Activated T-helper 9 cell treated with anti-CD3 and anti-CD28 coated beads, Interleukin-2, amount 50 U/mL, for 16 hours (primary cell): ENCODE measurements at places on chromosomes 5 and 9.

GRCh38 chr9:133104718-133105460, 16.2 kb downstream of the RALGDS start:
- DNase-seq, result no peak

DNA sequence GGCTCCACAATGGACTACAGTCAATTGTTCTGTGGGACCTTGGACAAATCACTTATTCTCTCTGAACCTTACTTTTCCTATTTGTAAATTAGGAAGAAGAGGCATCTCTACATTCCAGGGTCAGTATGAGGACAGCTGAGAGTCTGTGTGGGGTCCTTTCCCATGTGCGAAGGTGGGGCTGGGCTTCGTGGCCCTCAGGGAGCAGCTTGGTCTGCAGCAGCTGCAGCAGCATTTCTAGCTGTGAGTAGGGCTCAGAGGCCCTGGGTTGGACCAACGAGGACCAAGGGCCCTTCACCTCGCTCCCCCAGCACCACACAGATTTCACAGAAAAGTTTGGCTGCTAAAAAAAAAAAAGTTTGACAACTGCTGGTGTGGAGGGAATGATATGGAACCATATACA, 9.4 kb upstream of the DDX41 start:
- DNase-seq, result no peak

GRCh38 chr5:155696362-155696761, 630.6 kb upstream of the SGCD start:
- DNase-seq, result no peak

GRCh38 chr5:97839341-97840086, 656.5 kb upstream of the RIOK2 start:
- DNase-seq, result no peak

GRCh38 chr5:35338157-35338453, 107.8 kb upstream of the PRLR start:
- DNase-seq, result no peak

DNA sequence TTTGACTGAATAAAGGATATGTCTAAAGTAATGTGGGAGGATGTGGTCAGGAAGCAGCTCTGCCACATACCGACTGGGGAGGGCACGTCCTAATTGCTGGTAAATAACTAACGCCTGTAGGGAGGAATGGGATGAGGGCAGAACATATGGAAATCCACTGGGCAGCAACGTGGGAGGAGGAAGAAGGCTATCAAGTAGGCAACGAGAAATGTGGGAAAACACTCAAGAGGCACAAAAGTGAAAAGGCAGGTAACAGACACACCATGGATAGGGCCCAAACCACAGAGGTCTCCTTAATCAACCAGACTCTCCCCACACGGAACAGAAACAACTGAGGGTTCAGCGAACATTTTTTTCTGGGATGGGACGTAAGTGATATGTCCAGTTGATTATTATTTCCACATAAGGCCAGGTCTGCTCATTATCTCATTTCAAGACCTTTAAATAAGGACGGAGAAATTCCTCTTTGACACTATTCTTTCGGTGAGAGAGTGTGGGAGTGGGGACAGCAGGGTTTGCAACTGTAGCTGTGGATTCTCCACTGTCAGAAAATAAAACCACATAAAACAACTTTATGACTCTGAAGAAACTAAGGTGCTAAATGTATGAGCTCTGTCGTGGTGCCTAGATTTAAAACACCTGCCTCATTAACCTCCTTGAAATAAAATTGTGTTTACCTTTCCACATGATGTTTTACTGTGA, 17.0 kb downstream of the IARS1 start:
- DNase-seq, result no peak

DNA sequence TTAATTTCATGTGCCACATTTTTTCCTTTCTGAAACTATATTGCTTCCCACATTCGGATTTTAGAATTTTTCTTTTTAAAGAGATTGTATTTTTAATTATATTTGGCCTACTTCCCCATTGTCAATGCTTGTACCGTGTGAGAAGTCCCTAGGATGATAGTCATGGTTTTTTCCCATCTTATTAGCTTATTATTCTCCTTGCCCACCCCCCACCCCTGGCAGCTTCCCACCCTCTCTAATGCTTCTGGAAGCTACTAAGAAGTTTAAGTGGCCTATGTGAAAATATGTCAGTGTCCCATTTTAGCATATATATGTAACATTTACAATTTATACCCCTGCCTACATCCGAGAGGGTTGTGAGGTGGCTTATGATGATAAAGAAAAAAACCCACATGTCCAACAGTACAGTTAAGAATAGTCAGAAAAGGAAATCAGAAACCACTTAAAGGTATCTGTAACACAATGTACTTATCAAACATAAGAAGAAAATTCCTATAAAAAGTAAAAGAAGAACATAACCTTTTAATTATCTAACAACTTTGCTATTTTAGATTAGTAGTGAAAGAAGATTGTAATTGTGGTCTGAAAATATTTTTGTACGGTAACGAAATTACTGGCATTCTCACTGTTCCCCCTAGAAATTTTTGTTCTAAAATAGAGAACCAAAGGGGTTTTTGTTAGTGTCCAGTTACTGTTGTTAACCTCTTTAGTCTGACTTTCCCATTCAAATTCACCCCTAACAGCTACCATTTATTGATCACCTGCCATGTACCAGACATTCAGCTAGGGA, 62.1 kb downstream of the SLC44A1 start:
- DNase-seq, result no peak

DNA sequence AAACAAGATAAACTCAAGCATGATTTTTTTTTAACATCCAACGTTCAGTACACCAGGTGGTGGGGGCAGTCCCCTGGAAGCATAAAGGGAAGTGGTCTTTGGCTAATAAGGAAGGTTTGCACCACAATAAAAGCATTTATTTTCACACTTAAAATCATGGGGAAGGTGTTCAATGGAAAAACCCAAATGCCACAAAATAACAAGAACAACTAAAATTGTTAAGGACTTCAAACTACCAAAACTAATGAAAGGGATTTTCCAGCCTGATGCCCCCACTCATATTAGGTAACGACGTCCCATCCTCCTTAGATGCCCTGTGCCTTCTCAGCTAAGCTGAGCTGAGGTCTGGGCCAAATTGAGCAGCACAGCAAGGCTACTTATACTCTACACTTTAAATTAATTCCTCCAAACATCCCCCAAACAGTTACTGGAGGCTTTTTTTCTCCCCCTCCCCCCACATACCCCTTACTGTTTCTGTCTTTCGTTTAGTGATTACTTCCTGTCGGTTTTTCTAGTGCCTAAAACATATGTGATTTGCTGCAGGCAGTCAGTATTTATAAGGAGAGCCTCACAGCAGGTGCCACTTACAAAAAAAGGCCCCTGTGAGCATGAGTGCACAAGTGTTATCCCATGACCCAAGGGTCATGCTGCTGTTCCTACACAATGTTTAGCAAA, 259.7 kb upstream of the ZNF608 start:
- no peak for DNase-seq

DNA sequence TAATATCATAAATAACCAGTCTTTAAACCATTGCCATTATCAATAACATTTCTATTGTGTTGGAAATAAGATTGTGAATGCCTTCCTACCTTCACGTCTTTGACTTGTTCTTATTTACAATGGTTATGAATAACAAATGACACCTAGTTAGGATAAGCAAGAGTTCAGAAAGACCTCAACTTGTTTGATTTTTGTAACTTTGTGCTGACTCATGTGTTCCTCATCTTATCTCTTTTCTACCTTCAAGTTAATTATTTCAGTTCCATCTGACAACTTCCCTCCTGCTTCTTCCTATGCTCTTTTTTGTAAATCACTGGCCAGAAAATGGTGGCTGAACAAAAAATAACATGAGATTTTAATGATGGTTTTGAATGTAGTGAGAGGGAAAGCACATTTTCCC, 538.5 kb upstream of the TUSC1 start:
- DNase-seq, result no peak

DNA sequence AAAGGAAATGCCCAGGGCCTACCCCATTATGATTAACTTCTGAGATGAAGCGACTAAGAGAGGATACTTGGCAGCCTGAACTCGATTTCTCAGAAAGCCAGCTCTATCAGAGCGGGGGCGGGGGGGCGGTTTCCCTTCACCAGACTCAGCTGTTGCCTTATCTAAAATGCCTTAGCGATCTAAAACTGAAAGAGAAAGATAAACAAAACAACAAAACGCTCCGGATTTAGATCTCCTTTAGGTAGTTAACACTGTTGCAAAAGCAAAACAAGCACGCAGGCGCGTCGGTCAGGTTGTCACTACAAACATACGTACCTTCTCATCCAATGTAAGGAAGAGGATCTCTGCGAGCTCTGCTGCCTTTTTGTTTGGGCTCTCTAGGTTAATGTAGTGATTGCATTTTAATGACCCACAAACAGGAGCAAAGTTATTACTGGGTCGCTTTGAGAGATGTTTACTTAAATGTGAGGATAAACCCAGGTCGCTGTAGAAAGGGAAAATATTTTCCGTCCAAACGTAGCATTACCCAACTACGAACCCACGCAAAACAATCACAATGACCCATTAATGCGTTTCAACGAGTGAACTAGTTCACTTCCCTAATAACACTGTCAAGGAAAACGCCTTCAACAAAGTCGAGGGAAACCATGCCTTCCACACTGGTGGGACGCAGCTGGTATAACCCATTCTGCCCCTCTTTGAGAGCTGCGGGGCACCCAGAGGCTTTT, 982 bp downstream of the EPB41L4A start:
- peak; percentile 25 for DNase-seq

DNA sequence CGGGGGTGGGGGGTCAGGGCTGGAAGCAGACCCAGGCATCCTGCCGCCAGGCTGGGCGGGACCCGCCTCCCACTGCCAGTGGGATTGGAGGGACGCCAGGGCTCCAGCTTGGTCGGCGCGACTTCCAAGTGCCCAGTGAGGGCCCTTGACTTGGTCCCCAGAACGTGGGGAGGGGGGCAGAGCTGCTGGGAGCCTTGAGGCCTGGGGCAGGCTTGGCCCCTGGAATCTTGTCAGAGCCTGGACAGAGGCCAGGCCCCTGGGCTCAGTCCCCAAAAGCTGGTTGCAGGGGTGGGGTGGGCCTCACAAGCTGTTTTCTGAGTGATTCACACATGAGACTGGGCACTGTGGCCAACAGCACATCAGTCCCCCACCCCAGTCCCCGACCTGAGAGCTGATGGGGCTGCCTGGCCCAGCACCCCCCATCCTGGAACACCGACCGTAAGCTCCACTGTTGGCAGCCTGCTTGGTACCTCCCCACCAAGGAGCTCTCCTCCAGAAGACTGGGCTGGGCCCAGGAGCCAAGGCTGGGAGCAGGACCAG, 526 bp downstream of the CLIC3 start:
- DNase-seq, result no peak

DNA sequence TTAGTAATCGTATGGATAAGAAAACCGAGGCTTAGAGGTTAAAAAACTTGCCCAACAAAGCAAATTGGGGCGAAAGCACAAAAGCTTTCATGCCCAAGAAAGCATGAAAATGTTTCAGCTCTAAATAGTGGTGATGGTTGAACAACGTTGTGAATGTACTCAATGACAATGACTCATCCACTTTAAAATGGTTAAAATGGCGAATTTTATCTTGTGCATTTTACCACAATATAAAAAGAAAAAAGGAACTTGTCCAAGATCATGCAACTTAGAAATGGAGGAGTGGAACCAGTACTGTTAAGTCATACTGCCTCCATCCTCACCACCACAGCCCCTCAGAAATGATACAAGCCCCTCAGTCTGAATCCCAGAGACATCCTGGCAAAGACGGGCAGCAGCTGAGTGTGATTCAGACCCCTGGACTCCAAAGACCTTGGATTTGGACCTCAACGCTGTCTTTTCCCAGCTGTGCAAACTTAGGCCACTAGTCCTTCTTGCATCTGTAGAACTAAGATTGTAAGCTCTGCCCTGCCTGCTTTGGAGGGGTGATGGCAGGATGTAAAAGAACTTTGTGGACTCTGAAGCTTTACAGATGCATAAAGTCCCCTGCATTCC, 158.4 kb downstream of the GABBR2 start:
- no peak for DNase-seq

DNA sequence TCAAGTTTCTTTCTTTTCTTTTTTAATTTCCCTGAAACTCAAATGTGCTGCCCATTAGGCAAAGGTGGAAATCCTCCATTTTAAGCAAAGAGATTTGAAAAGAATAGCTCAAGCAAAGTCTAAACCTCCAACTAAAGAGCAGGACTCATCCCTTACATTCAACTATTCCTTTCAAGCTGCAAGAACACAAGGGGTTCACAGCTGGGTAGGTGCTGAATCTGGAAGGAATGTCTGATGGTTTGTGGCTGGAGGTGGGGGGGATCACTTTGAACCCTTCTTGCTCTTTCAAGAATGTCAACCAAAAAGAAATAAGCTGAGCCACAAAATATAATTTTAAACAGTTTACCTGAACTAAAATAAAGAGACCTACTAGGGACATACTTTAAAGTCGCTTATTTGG, 375.7 kb upstream of the CDH10 start:
- no peak for DNase-seq

GRCh38 chr9:8680658-8681057, 881.1 kb upstream of the DMAC1 start:
- DNase-seq, result no peak

DNA sequence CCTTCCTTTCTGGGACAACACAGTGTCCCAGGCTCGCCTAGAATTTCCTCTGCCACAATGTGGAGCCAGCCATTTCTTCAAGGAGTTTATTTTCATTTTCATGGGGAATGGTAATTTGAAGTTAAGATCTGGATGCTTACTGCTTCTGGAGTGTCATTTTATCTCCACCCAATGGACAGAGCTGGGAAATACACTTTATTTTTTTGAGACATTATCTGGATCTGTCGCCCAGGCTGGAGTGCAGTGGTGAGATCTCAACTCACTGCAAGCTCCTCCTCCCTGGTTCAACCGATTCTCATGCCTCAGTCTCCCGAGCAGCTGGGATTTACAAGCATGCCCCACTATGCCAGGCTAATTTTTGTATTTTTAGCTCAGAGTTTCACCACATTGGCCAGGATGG, 12.7 kb upstream of the THG1L start:
- no peak for DNase-seq

DNA sequence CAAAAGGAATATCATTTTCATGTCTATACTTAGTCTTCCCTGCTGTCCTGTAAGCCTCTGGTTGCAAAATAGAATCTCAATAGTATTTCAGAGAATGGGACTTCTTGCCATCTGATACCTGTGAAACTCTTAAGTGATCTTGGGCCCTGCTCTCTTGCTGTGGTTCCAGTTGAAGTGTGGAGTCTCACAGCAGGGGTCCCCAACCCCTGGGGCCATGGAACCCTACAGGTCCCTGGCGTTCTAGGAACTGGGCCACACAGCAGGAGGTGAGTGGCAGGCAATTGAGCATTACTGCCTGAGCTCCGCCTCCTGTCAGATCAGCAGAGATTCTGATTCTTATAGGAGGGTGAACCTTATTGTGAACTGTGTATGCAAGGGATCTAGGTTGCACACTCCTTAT, 65.9 kb downstream of the ZSWIM6 start:
- DNase-seq, result no peak
